ENCODE measurements at places on chromosomes 4 and X. TPM values are rescaled to one million over a fixed set of nuclear protein-coding genes. Genes with fewer than 3 reads are reported as not detected.
A peak's percentile ranks its signal among the peaks of the same experiment; 100 is the strongest.

DNA sequence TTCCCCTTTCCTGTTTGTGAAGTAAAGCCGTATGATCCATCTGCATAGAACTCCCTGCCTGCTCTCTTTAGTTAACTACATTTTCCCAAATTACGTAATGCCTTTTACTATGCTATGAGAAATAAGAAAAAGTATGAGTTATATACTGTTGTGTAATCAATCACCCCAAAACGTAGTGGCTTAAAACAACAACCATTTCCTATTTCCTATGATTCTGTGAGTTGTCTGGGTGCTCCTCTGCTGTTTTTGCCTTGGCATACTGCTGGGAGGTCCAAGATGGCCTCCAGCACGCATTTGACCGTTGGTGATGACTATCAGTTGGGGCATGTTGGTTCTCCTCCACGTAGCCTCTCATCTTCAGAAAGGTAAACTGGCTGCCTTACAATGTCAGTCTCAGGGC, 39.8 kb downstream of the BBS12 start:
- DNase-seq, result no peak

DNA sequence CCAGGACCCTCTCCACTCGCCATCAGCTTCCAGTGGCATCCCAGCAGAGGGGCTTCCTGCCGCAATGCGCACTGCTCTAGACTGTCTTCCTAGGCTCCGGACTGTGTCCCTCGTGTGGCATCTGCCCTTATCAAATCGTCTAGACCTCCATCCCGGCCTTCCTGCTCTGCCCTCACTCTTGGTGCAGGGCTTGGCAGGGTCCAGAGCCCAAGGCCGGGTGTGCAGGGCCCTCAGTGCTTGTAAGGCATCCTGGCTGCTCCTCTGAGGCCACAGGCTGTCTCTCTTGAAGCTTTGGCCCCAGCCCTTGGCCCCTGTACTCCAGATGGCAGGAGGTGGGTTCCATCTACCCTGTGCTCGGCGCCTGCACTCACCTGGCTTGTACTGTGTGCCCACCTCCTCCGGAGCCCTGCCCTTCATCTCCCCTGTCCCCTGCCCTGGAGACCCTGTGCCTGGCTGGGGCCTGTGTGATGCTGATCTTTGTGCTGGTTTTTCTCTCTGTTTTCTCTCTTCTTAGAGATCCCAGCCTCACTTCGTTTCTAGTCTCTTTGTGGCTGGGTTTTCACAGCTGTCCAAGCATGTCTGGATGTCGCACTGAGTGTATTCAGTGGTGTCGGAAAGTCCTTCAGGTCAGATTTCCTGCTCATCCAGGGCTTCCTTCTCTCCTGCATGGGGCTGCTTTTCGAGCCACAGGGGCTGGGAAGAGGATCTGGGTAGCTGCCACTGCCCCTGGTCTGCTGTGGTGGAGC, 3.7 kb upstream of the TREX2 start:
- DNase-seq, result no peak

FAM156B gene
- total RNA-seq, result 15.0 TPM

GRCh38 chrX:41445171-41445570, 2.0 kb upstream of the NYX start:
- no peak for DNase-seq

DNA sequence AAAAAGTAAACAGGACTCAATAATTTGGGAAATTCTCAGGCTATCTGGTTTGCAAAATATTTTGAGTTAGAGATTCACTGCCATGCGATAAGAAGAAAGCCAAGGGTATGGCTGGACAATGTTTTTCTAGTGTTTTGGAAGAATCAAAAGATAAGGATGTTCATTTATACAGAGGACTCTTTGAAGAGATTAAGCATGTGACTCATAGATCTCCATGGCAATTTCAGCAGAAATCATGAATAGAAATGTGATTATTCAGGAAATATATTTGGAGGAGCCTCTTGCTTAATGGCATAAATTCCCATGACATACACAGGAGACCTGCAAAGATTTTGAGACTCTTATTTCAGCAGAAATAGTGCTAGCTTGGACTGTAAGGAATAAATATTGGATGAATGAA, 16.7 kb upstream of the FRAS1 start:
- DNase-seq, result no peak

DNA sequence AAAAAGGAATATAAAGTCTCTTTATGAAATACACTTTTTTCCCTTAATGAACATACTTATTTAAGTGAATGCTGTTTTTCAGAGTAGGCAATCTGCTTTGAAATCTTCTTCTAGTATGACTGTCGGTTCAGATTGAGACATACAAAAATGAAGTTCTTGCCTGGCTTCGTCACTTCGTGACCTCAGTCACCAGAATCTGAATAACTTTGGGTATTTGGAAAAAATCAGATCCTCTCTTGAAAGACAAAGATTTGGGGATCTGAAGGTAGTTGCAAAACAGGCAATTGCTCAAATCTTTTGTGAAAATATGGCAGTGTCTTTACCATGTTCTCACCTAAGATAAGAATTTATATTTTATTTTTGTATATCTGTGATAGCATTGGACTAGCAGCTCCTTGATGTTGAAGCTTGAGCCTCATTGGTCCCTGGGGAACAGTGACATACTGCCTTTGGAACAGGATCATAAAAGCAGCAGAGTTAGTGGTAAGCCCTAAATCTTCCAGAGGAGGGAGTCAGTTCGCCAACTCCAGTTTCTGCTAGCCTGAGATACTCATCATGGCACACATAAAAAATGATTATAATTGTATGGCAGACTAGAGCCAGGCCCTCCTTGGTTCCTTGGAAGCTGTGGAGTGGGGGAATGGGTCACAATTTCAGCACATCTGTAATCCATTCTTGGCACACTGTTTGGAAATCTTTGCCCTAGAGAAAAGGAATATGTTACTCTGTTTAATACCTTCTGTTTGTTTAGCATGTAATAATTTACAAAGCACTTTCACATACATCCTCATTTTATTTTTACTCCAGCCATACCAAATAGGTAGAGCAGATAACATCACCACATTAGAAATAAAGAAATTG, 5.0 kb downstream of the ARFIP1 start:
- no peak for DNase-seq

- no peak for DNase-seq
Observed at GRCh38 chr4:169922632-169923276, 103.4 kb downstream of the MFAP3L start.

DNA sequence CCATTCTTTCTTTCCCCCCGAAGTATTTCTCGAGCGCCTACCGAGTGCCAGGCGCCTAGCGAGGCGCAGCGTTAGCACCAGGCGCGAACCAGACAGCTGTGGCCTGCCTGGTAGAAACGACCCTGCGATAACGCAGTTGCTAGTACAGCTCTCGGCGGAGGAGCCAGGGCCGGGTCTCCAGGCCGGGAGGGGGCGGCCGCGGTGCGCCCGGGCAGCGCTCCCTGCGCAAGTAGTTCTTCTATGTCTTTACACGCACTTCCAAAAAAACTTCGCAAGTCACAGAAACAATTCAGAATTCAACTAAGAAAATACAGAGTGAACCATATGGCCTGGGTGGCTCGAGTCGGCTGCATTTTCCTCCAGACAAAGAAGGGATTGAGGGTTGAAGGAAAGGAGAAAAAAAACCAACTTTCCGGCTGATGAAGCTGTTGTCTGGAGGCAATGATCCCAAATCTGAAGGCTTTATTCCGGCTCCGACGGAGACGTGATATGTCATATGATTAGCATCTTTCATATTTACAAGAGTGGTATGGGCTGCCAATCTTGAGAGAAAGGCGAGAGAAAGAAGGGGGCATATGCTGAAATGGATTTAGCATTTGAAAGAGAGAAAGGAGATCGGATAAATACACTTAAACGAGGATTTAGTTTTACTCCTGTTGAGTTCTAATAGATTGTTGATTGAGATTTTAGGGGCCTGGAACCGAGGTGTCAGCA, 7.2 kb upstream of the NEUROG2 start:
- DNase-seq, result peak; percentile 89

GRCh38 chr4:91058345-91058744, 931.2 kb downstream of the CCSER1 start:
- DNase-seq, result no peak

- no peak for DNase-seq
Observed at GRCh38 chr4:176492646-176493302, 173.0 kb downstream of the SPCS3 start.

GUCY1A1 gene
- 6.1 TPM for total RNA-seq

DNA sequence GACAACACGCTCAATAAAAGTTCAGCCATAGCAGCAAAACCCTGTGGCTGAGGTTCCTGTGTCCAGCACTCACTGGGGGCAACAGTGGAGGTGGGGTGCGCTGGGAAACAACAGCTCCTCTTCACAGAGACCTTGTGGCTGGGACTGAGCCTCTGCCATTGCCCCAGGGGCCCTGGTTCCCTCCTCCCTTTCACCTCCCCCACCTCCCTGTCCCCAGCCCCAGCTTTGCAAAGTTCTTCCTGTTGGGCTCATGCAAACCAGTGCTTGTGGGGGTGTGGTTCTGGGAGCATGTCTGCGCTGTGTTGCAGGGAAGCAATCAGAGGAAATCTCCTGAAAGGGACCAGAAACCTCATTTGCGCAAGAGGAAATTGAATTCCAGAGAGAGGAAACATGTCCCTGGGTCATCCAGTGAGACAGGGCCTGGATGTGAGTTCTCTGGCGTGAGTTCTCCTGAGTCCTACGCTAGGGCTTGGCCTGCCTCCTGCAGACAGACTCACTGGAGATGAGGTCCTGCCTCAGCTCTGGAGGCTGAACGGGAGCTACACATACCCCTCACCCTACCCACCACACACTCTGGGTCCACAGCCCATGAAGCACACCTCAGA, 7.4 kb downstream of the FATE1 start:
- no peak for DNase-seq

- DNase-seq, result no peak
Observed at GRCh38 chr4:108535757-108536156, 84.6 kb upstream of the RPL34 start.

DNA sequence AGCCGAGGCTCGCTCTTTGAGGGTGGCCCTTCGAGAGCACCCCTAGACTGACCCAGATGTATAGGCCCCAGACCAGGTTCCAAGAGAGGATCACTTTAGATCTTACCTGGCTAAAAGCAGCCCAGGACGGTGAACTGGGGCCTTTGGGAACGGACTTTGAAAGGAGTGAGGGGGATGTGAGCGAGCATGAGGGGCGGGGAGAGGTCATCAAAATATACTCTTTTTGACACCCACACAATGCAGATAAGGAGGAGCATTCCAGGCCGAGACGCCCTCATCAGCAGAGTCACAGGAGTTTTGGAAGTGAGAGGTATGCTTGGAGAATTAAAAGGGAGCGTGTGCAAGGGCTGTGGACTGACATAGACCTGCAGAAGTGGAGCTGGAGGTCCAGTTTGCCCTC, 528 bp downstream of the NSDHL start:
- DNase-seq, result no peak

DNA sequence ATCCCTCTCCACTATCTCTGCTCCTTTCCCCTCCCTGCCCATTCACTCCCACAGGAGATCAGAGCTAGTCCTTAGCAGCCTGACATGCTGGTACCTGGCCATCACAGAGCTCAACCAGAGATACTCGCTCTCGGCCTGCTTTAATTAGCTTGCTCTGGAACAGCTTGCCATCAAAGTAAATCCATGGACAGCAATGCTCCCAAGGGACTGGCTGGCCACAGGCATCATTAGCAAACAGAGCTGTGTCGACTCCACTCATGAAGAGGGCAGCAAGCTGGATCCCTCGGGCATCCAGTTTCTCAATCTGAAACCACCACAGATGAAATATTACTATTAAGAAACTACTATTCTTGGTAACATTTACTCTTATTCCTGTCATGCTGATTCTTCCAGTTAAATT, 43.4 kb upstream of the PHF8 start:
- DNase-seq, result no peak

DNA sequence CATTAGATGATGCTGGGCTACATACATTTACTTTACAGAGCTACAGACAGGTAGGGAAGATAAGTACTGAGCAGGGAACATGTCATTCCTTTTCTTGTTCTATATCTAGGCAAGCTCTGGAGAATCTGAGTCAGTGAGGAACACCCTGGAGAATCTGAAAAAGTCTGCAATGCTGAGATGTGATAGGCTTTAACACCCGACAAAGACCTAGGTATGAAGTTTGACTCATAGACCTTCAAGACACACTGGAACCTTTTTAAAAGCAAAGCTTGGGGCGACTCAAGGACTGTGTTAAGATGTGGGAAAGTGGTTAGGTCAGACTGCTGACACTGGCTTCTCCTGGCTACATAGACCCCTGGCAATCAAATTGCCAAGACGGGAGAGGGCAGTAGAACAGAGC, 42.8 kb downstream of the OSTC start:
- DNase-seq, result no peak

ARMCX5 gene
- 13.5 TPM for total RNA-seq

GRCh38 chr4:121370729-121371325, 10.0 kb downstream of the QRFPR start:
- peak; percentile 84 for DNase-seq

- no peak for DNase-seq
Observed at GRCh38 chr4:52957220-52957686, 95.1 kb downstream of the RASL11B start.

GRCh38 chr4:90220459-90220858, 93.3 kb downstream of the CCSER1 start:
- DNase-seq, result no peak

DNA sequence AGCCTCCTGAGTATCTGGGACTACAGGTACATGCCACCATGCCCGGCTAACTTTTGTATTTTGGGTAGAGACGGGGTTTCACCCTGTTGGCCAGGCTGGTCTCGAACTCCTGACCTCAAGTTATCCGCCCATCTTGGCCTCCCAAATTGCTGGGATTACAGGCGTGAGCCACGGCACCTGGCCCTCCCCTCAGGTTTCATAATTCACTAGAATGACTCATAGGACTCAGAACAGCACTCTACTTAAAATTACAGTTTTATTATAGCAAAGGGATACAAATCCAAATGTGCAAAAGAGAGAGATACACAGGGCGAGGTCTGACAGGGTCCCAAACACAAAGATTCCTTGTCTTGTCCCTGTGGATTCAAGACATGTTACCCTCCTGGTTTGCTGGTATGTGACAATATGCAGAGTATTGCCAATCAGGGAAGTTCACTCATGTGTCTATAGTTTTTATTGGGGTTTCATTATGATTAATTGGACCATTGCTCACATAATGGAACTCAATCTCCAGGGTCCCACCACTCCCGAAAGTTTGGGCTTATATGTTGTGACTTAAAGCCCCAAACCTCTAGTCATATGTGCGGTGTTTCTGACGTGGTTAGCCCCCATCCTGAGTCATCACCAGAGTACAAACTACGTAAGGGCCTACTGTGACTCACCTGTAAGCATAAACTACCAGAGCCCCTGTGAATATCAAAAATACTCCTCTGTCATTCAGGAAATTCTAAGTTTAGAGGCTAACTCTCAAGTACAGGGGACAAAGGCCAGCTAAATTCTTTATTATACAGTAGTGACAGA, 5.2 kb downstream of the YIPF6 start:
- DNase-seq, result no peak

UCHL1 gene
- not detected for total RNA-seq
